Smooth muscle cell of trachea (primary cell): ENCODE measurements at places on chromosomes 2 and 18. TPM values are rescaled to one million over a fixed set of nuclear protein-coding genes. Genes with fewer than 3 reads are reported as not detected.

SCYGR4 gene
- total RNA-seq: not detected in 2 replicates

GALR1 gene
- total RNA-seq: under 0.01 TPM in 1 of 2 replicates, not detected in the other

SLC14A1 gene
- total RNA-seq: 62.7 and 81.0 TPM in 2 replicates

RGPD3 gene
- 0.29 and 0.33 TPM in 2 replicates for total RNA-seq

CYP1B1 gene
- 31.1 and 184 TPM in 2 replicates for total RNA-seq

COL6A3 gene
- total RNA-seq: 2,183 and 3,095 TPM in 2 replicates

CETN1 gene
- total RNA-seq: not detected in 2 replicates

C1GALT1C1L gene
- 0.50 and 1.0 TPM in 2 replicates for total RNA-seq

LOXL3 gene
- 27.3 and 53.9 TPM in 2 replicates for total RNA-seq

LRP1B gene
- not detected in 2 replicates for total RNA-seq

ST8SIA5 gene
- 0.15 and 0.33 TPM in 2 replicates for total RNA-seq

RAB17 gene
- total RNA-seq: 0.83 TPM in 1 of 2 replicates, not detected in the other

ATG4B gene
- total RNA-seq: 67.6 and 70.0 TPM in 2 replicates

RRM2 gene
- total RNA-seq: 5.3 and 34.2 TPM in 2 replicates

NEU2 gene
- not detected in 2 replicates for total RNA-seq

CCBE1 gene
- 69.0 and 69.4 TPM in 2 replicates for total RNA-seq

ANKRD62 gene
- not detected in 2 replicates for total RNA-seq

GALNT13 gene
- 0.17 TPM in 1 of 2 replicates, not detected in the other for total RNA-seq

RIT2 gene
- not detected in 2 replicates for total RNA-seq

REG1A gene
- not detected in 2 replicates for total RNA-seq

GAL3ST2 gene
- total RNA-seq: 0.15 TPM in 1 of 2 replicates, not detected in the other

RAB6C gene
- total RNA-seq: not detected in 2 replicates

VWA3B gene
- total RNA-seq: 0.17 TPM in 1 of 2 replicates, not detected in the other

SERPINB13 gene
- not detected in 2 replicates for total RNA-seq

UGT1A3 gene
- total RNA-seq: not detected in 2 replicates

SLC39A10 gene
- total RNA-seq: 66.8 and 77.4 TPM in 2 replicates

OSR1 gene
- 19.5 and 35.9 TPM in 2 replicates for total RNA-seq

CRYGC gene
- not detected in 2 replicates for total RNA-seq

DLX2 gene
- 0.17 and 0.29 TPM in 2 replicates for total RNA-seq

REG1B gene
- total RNA-seq: not detected in 2 replicates

EDAR gene
- not detected in 2 replicates for total RNA-seq

OTOS gene
- total RNA-seq: 1.2 TPM in 1 of 2 replicates, not detected in the other

TFCP2L1 gene
- total RNA-seq: under 0.01 TPM in 1 of 2 replicates, not detected in the other

CRYBA2 gene
- total RNA-seq: not detected in 2 replicates

CYP27C1 gene
- total RNA-seq: under 0.01 TPM in 1 of 2 replicates, not detected in the other

PCARE gene
- not detected in 2 replicates for total RNA-seq

EML6 gene
- total RNA-seq: 0.15 and 0.66 TPM in 2 replicates

TRABD2A gene
- total RNA-seq: 13.8 and 17.5 TPM in 2 replicates

KATNAL2 gene
- total RNA-seq: 6.7 and 9.6 TPM in 2 replicates

CD207 gene
- not detected in 2 replicates for total RNA-seq

SPATS2L gene
- 94.1 and 102 TPM in 2 replicates for total RNA-seq

ARHGAP15 gene
- not detected in 2 replicates for total RNA-seq

INHBB gene
- total RNA-seq: not detected in 2 replicates

ASB18 gene
- total RNA-seq: not detected in 2 replicates

KCNE4 gene
- 13.4 and 21.2 TPM in 2 replicates for total RNA-seq

EVX2 gene
- total RNA-seq: not detected in 2 replicates

CSRNP3 gene
- total RNA-seq: 2.8 and 3.0 TPM in 2 replicates

MAPK4 gene
- total RNA-seq: not detected in 2 replicates

GLI2 gene
- 3.2 and 13.1 TPM in 2 replicates for total RNA-seq

PIEZO2 gene
- 0.87 and 3.0 TPM in 2 replicates for total RNA-seq

RGPD5 gene
- total RNA-seq: 13.6 and 15.6 TPM in 2 replicates

TP53I3 gene
- 59.9 and 88.3 TPM in 2 replicates for total RNA-seq

ABHD1 gene
- under 0.01 and 0.15 TPM in 2 replicates for total RNA-seq

TYW5 gene
- 8.4 and 9.9 TPM in 2 replicates for total RNA-seq

MARCHF4 gene
- 1.5 TPM in 2 replicates for total RNA-seq

HOXD3 gene
- 0.29 TPM in 1 of 2 replicates, not detected in the other for total RNA-seq

SIX2 gene
- total RNA-seq: 0.17 TPM in 1 of 2 replicates, not detected in the other

TTC32 gene
- total RNA-seq: 8.3 and 14.8 TPM in 2 replicates

CPLX4 gene
- not detected in 2 replicates for total RNA-seq

CCDC150 gene
- 3.6 and 11.3 TPM in 2 replicates for total RNA-seq
